ENCODE measurements at places on chromosomes 16 and 17.

DNA sequence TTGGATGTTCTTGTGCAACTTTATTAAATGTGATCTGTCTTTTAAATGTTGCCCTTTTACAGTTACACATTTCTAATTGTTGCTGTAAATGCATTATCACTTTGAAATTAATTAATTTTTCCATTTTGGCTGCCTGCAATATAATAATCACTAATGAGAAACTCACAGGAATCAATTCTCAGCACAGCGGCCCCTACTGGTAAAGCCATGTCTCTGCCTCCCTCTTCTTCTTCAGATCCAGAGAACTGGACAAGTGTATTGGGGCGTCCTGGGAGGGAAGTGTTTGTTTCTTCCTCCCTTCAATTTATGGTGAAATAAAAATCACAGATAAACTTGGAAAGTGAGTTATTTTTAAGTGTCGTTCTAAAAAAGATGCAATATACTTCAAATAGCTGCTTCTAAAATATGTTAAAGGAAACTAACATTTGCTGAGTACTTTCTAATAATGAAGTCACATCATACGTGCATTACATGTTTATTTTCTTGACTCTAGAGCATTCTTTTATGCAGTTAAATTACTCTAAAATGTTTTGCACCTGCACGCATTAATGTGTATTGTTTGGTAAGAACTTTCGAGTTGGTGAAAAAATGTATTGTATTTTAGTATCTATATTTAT is 338.0 kb downstream of the WWOX start:
- DNase-seq = peak; percentile 69

GRCh38 chr17:54426296-54426886 is 474.3 kb upstream of the TOM1L1 start:
- peak; percentile 53 for DNase-seq

- DNase-seq = peak; percentile 93
Measured at GRCh38 chr17:32486111-32486700, 587 bp upstream of the CDK5R1 start.

GRCh38 chr16:77686385-77686784 is 35.9 kb upstream of the NUDT7 start:
- no peak for DNase-seq

- peak; percentile 69 for DNase-seq
Measured at GRCh38 chr16:56932721-56933619, 1.0 kb downstream of the HERPUD1 start.

- no peak for DNase-seq
Measured at GRCh38 chr16:14283786-14284185, 212.7 kb downstream of the MRTFB start.

GRCh38 chr16:66953462-66954096 is 7.5 kb upstream of the CES3 start:
- no peak for DNase-seq
